ENCODE measurements at places on chromosomes 13 and 19.

- DNase-seq = no peak
Observed at GRCh38 chr19:29591670-29592069, 14.4 kb upstream of the POP4 start.

DNA sequence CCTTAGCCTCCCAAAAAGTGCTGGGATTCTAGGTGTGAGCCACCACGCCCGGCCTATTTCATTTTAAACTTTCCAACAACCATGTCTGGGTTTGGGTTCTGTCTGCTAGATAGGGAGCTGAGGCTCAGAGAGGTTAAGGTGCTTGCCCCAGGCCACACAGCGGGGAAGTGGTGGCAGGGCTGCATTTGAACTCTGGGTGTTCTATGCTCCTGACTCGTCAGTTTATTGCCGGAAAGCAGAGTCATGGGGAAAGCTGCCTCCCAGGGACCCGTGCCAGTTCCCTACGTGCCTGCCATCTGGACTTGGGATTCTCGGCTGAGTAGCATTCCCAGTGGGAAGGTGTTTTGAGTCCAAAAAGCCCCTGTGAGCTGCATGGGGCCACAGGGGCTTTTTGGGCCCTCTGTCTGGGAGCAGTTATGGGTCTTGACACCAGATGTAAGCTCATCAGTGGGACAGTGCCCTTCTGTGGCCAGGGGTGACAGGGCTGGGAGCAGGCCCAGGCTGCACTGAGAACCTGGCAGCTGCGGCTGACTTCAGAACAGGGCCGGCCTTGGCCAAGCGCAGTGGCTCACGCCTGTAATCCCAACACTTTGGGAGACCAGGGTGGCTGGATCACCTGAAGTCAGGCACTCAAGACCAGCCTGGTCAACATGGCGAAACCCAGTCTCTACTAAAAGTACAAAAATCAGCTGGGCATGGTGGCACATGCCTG lies 10.9 kb downstream of the RFX1 start:
- no peak for DNase-seq

DNA sequence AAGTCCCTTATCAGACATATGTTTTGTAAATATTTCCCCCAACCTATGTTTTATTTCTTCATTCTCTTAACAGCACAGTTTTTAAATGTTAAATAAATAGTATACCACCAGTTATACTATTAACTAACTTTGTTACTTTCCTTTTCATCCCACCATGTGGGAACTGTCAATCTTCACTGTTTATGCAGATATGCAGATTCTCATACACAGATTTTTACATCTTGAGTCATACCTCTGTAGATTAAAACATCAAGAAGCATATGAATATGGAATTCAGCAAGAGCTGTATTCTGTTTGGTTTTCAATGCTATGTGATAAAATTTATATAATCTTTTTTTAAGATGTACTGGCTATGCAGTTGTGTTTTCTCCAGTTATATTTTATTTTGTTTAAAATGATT lies 566.3 kb downstream of the LIG4 start:
- no peak for DNase-seq

- peak; percentile 51 for DNase-seq
Observed at GRCh38 chr13:87669379-87669978, 1.7 kb upstream of the SLITRK5 start.

GRCh38 chr19:46573679-46574498 lies 27.2 kb upstream of the CALM3 start:
- peak; percentile 9 for DNase-seq

DNA sequence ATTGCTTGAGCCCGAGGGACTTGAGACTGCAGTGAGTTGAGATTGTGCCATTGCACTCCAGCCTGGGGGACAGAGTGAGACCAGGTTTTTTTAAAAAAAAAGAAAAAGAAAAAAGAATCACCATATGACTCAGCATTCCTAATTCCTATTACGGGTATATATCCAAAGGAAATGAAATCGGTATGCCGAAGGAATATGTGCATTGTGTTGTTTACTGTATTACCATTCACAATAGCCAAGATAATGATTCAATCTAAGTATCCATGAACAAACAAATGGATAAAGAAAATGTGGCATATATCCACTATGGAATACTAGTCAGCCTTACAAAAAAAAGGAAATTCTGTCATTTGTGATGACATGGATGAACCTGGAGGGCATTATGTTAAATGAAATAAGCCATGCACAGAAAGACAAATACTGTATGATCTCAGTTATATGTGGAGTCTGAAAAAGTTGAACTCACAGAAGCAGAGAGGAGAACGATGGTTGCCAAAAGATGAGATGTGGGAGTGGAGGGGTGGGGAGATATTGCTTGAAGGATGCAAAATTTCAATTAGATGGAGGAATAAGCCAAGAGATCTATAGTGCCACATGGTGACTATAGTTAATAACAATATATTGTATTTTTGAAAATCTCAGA lies 4.3 kb upstream of the KL start:
- DNase-seq = no peak

DNA sequence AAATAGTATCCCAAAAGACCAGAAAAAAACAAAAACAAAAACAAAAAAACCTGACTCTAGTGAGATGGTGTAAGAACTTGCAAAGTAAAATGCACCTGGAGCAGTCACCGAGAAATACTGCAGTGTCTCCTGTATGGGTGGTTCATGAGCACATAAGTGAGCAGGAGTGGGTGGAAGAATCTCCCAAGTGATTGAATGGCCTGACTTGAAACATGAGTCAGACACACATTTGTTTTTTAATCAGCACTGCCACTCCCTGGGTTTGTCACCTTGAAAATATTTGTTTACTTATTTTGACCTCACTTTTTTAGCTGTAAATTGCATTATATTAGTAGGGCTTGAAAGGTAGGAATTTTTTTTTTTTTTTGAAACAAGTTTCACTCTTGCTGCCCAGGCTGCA lies 2.0 kb downstream of the ZNF431 start:
- no peak for DNase-seq

DNA sequence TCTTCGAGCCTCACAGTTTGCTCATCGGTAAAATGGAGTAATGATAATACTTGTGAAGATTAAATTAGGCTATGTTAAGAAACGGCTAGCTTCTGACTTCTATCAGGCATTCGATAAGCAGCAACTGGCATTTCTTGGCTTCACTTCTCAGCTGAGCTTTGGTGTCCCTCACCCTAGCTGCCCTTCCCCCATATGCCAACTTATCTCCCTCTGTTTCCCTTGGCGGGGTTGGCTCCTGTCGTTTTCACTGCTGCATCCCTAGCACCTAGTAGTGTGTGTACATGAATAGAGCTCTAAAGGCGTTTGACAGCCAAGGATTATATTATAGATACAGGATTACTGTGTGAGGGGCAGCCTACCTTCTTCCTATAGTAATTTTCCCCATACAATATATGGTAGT lies 97.5 kb downstream of the TNFSF11 start:
- DNase-seq = no peak

GRCh38 chr19:40219721-40220276 lies 1.6 kb upstream of the TTC9B start:
- DNase-seq = no peak

DNA sequence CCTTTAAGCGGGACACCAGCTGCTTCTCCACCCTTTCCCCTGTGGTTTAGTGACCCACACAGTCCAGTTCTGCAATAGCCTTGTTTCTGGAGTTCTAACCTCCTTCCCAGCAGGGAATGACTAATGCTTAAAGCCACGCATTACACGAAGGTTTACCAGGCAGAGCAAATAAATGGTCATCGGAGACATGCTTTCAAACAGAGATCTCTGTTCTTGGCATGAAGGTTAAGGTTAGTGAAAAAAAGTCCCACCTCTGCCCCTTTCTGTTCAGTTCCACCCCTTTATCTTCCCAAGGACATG lies 25.3 kb upstream of the MEDAG start:
- DNase-seq = no peak

GRCh38 chr13:96963786-96964475 lies 30.3 kb downstream of the OXGR1 start:
- no peak for DNase-seq

GRCh38 chr19:23771761-23772674 lies 13.3 kb upstream of the ZNF681 start:
- DNase-seq = no peak

- no peak for DNase-seq
Observed at GRCh38 chr13:39588384-39588783, 14.6 kb downstream of the LHFPL6 start.

DNA sequence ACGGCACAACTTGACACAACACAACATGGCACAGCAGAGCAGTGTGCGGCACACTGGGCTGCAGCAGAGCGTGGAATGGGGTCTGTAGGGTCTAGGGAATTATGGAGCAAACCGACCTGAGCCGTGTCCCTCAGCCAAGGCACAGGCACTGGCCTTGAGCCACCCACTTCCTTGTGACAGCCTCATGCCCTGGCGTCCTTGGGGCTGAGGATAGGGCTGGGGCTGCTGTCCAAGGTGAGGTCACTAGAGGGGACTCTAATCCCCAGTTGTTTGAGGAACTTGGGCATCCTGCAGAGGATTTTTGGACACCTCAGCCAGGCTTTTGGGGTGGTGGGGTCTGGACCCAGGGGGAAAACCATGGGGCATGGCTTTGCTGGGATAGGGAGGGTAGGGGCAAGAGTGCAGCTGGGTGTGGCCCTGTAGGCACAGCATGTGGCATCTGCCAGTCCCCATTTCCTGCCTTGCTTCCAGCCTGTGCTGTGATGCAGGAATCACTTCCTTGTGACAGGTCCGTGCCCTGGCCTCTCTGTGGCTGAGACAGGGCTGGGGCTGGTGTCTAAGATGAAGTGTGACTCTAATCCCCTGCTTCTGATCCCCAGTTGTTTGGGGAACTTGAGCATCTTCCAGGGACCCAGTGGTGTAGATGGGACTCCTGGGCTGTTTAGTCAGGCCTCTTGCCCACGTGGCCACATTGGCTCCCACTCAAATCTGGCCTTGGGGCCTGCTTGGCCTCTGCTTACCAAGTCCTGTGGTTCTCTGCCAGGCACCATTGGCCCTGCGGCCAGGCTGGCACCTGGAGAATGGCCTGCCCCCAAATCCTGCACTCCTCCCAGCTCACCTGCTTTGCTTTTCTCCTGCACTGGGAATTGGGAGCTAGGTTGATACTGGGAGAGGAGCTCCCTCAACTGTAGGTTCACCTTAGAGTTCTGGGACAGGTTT lies 78.5 kb downstream of the SCGB2B2 start:
- no peak for DNase-seq

- peak; percentile 90 for DNase-seq
Observed at GRCh38 chr13:45370922-45371406, 30.0 kb upstream of the TPT1 start.

DNA sequence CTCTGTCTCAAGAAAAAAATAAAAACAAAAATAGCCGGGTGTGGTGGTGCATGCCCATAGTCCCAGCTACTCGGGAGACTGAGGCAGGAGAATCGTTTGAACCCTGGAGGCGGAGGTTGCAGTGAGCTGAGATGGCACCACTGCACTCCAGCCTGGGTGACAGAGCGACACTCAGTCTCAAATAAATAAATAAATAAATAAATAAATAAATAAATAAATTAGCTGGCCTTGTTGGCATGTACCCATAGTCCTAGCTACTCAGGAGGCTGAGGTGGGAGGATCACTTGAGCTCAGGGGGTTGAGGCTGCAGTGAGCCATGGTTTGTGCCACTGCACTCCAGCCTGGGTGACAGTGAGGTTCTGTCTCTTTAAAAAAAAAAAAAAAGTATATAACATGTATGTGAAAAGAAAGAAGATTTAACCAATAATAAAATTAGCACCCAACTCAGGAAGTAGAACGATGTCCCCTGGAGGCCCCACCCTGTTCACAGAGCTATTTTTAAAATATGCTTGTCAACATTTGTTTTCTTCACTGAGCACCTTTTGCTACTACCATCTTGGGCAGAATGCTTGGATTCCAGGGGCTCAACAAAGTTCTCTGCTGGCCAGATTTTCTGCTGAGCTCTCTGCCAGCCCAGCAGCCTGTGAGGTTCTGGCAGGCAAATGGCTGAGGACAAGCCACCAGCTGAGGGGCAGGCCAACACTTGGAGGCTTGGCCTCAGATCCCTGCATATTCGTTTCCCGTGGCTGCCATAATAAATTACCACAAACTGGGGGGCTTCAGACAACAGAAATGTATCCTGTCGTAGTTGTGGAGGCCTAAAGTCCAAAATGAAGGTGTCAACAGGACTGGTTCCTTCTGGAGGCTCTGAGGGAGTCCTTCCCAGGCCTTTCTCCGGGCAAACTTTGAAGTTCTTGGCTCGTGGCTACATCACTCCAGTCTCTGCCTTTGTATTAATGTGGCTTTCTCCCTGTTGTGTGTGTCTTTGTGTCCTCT lies 5.2 kb downstream of the SLC25A42 start:
- no peak for DNase-seq
